ENCODE measurements at places on chromosomes 2 and 18.

- no peak for DNase-seq
Measured at GRCh38 chr18:7062811-7063210, 54.8 kb downstream of the LAMA1 start.

GRCh38 chr2:40359811-40360210, 92.1 kb downstream of the SLC8A1 start:
- no peak for DNase-seq

GRCh38 chr2:15797231-15797938, 143.0 kb upstream of the MYCN start:
- no peak for DNase-seq

- DNase-seq, result no peak
Measured at GRCh38 chr2:11582612-11582861, 48.7 kb downstream of the GREB1 start.

DNA sequence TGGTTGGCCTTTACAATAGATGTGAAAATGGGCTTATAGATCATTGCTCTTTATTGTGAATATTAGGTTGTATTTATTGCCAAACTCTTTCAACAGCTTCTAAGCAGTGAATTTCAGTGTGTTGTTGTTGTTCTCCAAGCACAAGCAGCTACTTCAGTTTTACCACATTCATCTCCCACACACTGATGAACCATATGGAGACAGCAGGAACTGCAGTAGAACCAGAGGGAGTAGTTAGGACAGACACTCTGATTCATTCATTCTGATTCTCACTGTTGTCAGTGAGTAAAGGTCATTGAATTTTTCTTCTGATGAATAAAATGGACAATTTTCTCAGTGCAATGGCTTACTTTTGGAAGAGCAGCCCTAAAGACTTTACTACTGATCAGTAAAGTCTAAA, 40.2 kb downstream of the CCDC74A start:
- DNase-seq, result no peak

All from left ventricle myocardium inferior (tissue), 1 donor.